ENCODE measurements at places on chromosomes 6 and 20.

DNA sequence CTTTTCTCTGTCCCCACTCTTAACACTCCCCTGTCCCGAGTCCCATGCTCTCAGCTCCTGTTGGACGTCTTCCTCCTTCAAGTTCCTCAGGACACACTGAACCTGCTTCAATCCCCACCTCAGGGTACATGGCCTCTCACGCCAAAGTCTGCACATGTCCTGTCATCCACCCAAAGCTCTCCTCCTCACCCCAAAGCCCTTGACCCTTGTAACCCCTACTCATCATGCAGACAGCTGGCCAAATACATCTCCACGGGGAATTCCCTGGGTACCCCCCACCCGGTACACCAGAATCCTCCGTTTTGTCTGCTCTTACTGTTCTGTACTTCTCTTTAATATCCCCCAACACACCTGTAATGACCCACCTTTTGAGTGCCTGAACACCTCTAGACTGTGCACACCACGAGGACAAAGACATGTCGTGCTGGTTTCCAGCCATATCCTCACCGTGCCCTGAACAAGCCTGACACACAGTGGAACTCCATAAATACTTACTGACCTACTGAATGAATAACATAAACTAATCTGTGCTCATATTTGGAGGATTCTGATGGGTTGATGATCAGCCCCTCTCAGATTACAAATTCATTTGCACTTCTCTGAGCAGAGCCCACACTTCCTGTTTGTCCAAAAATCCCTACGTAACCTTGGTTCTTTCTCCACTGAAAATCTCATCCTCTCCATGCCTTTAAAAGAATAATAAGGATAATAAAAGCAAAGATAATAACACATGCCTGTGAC, 66.8 kb upstream of the EYA2 start:
- DNase-seq: no peak

GRCh38 chr20:19757487-19758132, 448 bp upstream of the RIN2 start:
- DNase-seq: no peak

DNA sequence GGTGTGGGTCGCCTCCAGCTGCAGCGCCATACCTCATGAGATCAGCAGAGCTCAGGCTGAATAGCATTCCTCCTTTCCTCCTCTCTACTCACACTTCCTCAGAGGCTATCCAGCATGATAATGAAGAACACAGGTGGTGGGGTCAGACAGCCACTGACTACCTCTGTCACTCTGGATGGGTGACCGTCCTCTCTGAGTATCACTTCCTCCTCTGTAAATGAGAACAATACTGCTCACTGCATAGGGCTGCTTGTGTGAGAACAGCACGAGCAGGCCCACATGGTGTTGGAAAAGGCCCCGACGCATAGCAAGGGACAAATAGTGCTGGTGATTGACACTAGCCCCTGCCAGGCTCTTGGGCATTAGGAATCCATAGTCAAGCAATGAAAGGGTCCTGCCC, 239.1 kb downstream of the PRKN start:
- no peak for DNase-seq

DNA sequence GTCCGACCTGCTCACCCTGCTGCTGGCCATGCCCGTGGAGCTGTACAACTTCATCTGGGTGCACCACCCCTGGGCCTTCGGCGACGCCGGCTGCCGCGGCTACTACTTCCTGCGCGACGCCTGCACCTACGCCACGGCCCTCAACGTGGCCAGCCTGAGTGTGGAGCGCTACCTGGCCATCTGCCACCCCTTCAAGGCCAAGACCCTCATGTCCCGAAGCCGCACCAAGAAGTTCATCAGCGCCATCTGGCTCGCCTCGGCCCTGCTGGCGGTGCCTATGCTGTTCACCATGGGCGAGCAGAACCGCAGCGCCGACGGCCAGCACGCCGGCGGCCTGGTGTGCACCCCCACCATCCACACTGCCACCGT, 885 bp downstream of the NTSR1 start:
- DNase-seq: no peak

GRCh38 chr6:137043710-137044365, 927 bp downstream of the IL20RA start:
- no peak for DNase-seq

DNA sequence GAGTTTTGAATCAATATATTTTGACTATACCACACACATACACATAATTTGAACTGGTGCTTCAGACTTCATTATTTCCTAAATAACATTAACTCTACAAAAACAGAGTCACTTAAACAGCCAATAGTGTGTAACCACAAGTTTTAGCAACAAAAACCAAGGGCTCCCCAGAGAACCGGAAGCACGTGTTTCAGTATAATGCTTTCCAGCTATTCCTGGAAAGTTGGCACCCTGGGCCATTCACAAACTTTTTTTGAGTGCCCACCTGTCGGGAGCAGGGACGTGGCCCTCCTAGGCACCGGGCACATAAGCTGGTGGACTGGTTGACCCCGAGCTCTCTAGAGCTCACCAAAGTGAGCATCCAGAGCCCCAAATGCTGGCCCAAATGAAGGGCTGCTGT, 1.9 kb upstream of the SLC35D3 start:
- no peak for DNase-seq

DNA sequence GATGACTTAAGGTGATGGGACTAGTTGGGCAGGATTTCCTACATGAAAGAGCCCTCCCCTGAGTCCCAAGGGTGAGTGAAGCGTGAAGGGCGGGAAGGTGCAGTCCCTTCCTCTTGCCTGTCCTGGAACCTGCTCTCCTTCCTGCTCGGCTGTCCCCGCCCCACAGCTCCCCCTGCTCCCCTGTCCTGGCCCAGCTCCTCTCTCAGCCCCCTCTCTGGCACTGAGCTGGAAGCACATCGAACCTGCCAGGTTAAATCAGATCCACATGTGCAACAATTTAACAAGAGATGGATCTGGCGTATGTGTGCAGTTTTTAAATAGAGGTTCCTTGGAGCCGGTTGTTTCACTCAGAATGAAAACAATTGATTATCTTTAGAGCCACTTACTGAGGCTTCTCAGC, 95.0 kb downstream of the LRFN2 start:
- no peak for DNase-seq

DNA sequence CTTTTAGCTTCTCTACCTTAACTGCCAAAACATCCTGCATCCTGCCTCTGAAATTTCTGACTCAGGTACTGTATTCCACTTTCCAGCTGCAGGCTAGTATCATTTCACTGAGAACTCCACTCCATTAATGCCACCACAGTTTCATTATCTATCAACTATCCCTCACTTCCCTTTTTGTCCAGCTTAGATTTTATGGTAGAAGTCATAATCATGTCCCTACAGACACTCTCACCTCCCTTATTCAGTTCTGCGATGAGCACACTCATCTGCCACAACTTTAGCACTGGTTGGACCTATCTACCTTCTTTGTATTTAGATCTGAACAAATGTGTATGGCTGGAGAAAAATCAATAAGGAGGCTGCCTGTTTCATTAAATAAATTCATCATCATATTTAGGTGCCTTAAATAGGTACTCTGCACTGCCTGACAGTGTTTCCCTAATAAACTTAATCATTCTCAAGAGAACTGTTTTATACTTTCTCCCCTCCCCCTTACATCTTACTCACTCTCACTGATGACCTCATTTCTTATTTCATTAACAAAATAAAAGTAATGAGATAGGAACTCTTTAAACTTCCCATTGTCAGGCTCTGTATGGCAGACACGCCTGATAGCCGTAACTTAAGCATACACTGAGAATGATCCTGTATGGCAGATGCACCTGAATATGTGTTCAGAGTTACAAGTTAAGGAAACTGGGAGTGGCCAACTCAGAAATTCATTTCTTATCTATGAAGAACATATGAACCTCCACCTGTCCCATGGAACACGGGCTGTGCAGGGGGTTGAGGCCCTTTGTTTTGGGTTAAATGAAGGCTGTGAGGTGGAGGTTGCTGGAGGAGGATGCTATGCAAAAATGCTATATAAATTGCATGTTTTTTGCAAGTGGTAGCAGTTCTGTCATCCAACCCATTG, 95.3 kb upstream of the MAN1A1 start:
- DNase-seq: no peak

DNA sequence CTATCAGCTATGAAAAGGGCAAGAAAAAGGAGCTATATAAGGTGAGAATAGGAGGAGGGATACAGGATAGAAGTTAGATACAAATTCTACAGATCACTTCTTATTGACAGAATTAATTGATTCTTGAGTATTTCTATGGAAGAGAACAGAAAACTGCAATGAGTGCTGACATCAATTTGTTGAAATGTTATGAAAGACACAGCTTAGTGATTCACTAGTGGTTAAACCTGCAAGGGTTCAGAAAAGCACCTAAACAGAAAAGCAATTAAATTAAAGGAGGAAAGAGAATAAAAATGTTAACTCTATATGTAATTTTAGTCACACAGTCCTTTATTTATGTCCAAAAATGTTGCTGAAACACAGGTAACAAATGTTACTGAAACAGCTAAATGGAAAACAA, 254.4 kb upstream of the RUNX2 start:
- no peak for DNase-seq

DNA sequence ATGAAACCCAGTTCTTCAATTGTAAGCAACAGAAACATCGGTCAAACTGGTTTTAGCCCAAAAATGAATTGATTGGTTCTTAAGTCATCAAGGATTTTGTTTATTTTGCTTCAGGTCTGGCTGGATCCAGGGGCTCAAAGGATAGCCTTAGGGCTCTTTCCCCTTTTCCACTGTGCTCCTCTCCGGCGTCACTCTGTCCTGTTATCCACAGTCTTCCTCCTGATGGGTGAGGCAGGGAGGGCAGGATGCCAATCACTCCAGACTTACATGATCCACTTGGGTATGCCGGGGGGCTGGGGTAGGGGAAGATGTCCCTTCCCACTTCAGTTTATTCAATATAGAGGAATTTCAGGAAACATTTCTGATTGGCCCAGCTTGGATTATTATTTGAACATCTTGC, 40.0 kb downstream of the PLAGL2 start:
- DNase-seq: no peak

DNA sequence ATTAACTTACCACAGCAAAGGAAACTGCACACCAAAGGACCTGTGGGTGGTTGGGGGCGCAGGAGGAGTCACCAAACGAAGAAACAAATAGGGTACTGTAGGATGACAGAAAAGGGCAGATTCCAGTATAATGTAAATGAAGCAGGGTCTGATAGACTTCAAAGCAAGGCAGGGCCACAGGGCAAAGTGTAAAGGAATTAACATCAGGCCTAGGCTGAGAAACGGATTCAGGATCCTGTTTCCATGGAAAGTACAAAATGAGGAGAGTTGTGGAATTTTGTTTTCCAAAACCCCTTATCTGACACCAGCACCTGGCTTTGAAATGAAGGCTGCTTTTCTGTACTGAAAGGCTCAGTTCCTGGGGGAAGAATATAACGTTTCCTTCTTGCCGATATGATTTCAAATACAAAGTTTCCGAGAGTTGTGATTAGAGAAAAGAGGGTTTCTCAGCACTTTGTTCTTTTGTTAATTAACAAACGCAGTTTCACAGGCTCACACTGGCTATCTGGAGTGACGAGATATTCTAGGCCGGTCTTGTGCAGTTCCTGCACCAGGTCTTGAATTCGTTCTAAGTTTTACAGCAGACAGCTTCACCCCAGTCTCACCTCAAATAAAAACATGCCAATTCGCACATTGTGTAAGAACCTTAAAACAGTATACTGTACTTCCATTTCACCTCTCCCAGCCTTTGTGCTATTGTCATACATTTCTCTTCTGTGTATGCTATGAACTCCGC, 5.8 kb downstream of the DEFB123 start:
- no peak for DNase-seq

DNA sequence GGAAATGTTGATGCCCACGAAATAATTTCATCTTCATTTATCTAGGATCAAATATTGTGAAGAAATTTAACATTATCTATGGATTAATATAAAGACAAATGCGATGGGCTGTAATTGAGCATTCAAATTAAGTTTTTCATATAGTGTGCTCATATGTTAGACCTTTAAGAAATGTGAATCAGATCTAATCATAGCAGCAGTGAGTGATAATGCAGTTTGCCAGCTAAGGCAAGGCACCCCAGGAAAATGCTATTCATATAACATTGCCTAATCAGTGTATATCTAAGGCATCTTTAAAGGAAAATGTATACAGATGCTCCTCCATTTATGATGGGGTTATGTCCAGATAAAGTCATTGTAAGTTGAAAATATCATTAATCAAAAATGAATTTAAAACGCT, 135.2 kb downstream of the KCNQ5 start:
- no peak for DNase-seq

DNA sequence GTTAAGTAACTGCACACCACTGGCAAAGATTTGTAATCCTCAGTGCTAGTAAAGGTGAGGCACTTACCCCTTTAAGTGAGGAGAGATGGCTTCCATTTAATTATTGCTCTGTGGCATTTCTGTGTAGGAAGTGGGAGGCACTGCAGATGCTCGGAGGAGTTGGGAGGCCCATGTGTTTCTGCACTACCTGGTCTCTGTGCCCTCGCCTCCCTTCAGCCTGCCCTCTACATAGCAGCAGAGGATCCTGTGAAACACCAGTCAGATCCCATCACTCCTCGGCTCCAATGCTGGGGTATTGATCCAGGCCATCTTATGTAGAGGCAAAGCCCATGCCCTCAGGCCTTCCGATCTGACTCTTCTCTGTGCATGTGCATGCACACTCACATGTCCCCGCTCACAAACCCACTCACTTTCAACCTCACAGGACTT, 67.0 kb downstream of the SLX4IP start:
- DNase-seq: no peak

- no peak for DNase-seq
Observed at GRCh38 chr20:22615425-22615824, 31.1 kb upstream of the FOXA2 start.

Data from stimulated activated CD8-positive, alpha-beta memory T cell treated with anti-CD3 and anti-CD28 coated beads, Interleukin-4, amount 100 ng/mL, for 4 hours (primary cell).